ENCODE measurements at places on chromosomes 16 and 17.

DNA sequence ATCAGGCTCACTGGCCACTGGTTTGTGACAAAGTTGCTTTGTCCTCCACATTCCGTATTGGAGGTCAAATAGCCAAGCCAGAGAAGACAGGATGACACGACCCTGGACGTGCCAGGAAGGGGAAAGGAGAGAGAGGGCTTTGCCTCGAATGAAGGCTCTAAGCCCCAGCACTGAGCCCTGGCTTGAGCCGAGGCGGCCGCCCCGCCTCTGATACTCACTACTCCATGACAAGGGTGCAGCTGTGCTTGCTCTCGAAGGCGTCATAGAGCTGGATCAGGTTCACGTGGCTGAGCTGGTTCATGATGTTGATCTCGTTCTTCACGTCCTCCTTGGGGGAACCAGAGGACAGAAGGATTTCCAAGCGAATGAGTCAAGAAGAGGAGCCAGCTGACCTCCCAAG, 19.3 kb downstream of the MYLK3 start:
- DNase-seq, result no peak

- no peak for DNase-seq
Measured at GRCh38 chr17:56744721-56745120, 89.0 kb downstream of the C17orf67 start.

- DNase-seq, result no peak
Measured at GRCh38 chr17:48841395-48841831, 10.6 kb downstream of the CALCOCO2 start.

- peak; percentile 55 for DNase-seq
Measured at GRCh38 chr16:86800894-86801293, 222.5 kb downstream of the FOXL1 start.

GRCh38 chr16:49516382-49517036, 142.9 kb downstream of the C16orf78 start:
- no peak for DNase-seq

DNA sequence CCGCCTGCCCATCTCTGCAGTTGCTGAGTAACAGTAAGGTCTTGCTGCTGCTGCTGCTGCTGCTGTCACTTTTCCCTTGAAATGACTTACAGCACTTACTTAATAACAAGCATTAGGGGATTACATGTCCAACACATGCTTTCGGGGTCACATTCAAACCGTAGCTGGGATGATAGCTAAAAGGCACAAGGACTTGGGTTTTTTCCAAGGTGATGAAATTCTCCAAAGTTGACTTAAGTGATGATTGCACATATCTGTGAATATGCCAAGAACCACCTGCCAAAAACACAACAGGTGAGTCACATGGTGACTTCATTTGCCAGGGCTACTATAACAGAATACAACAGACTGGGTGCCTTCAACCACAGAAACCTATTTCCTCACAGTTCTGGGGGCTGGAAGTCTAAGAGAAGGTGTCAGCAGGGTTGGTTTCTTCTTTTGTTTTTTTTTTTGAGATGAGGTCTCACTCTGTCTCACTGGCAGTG, 121.9 kb upstream of the TNRC6C start:
- DNase-seq, result no peak

DNA sequence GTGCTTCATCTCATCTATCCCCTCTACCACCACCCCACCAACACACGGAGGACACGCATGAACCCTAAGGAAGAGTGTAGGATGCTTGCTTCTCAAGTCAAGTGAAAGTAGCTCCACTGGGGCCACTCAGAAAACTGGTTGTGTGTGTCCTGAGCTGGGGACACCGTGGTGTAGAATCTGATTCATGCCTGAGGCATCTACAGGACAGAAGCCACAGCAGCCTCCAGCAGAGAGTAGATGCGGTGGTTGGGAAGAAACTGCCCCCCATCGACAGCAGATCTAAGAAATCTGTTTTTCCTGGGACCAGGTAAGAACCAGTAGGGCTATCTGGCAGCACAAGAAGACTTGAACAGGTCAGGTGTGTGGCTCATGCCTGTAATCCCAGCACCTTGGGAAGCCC, 51.9 kb upstream of the HLF start:
- no peak for DNase-seq

DNA sequence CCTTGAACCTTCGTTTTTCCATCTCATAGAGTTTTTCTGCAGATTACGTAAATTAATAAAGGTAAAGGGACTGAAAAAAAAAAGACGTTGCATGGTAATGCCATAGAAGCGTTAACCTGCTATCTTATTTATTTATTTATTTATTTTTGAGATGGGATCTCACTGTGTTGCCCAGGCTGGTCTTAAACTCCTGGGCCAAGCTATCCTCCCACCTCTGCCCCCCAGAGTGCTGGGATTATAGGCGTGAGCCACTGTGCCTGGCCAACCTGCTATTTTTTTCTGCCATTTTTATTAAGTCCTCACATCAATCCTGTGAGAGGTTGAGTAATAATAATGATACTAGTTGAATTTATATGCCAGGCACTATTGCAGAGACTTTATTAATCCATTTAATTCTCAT, 7.9 kb downstream of the MSI2 start:
- no peak for DNase-seq

- DNase-seq, result no peak
Measured at GRCh38 chr17:40122999-40123810, 1.4 kb downstream of the MSL1 start.
